ENCODE measurements at places on chromosomes 13 and 19. TPM values are rescaled to one million over a fixed set of nuclear protein-coding genes. Genes with fewer than 3 reads are reported as not detected.

Gene S1PR4
- total RNA-seq: not detected

Gene ZNF773
- 39.8 TPM for total RNA-seq

Gene JSRP1
- not detected for total RNA-seq

Gene DENND1C
- not detected for total RNA-seq

Gene OR7D2
- total RNA-seq: 0.17 TPM

Gene PGLYRP2
- total RNA-seq: not detected

Gene TDRD12
- under 0.01 TPM for total RNA-seq

Gene PLPPR3
- 2.5 TPM for total RNA-seq

Gene GDF15
- total RNA-seq: 210 TPM

Gene CGB3
- total RNA-seq: not detected

Gene GAS6
- total RNA-seq: 77.3 TPM

Gene SH2D3A
- total RNA-seq: not detected

Gene PPP1R13L
- 1.5 TPM for total RNA-seq

Gene FUT1
- total RNA-seq: under 0.01 TPM

Gene ZNF600
- 5.0 TPM for total RNA-seq

Gene ZNF540
- 1.3 TPM for total RNA-seq

Gene OR7A10
- total RNA-seq: not detected

Gene CDX2
- not detected for total RNA-seq

Gene ZNF28
- total RNA-seq: 15.7 TPM

Gene TMC4
- total RNA-seq: 0.26 TPM

Gene BRSK1
- 3.9 TPM for total RNA-seq

Gene RFPL4A
- not detected for total RNA-seq

Gene FAM216B
- 0.26 TPM for total RNA-seq

Gene TMEM238
- 0.26 TPM for total RNA-seq

Gene LILRA6
- total RNA-seq: not detected

Gene CPB2
- total RNA-seq: not detected

Gene BCL2L12
- total RNA-seq: 4.8 TPM

Gene CCL25
- total RNA-seq: not detected

Gene CLEC17A
- total RNA-seq: not detected

Gene C19orf12
- total RNA-seq: 23.1 TPM

Gene LILRA1
- total RNA-seq: not detected

Gene COX7A1
- 30.0 TPM for total RNA-seq

Gene EBPL
- 93.7 TPM for total RNA-seq

Gene AP1M2
- total RNA-seq: not detected

Gene KIR3DL2
- not detected for total RNA-seq

Gene CHAMP1
- 14.5 TPM for total RNA-seq

Gene WDR87
- not detected for total RNA-seq

Gene ATP7B
- 3.3 TPM for total RNA-seq

Gene C19orf73
- total RNA-seq: 0.51 TPM

Gene MAN2B1
- total RNA-seq: 36.0 TPM

Gene ZNF491
- 5.8 TPM for total RNA-seq

Gene ZNF584
- total RNA-seq: 18.8 TPM

Gene RYR1
- under 0.01 TPM for total RNA-seq

Gene ZNF583
- total RNA-seq: 5.4 TPM

Gene KIR2DL1
- not detected for total RNA-seq

Gene ZNF296
- total RNA-seq: not detected

Gene IL12RB1
- under 0.01 TPM for total RNA-seq
